A549 treated with RU486 at 1 μM for 4 hours (cell line): ENCODE measurements at places on chromosomes 16 and 17. TPM values are rescaled to one million over a fixed set of nuclear protein-coding genes. Genes with fewer than 3 reads are reported as not detected.

Gene ALOX15B
- total RNA-seq = not detected in 5 replicates

Gene C17orf67
- total RNA-seq = 1.3 to 2.5 TPM (median 2.1 TPM) in 5 replicates

Gene TBC1D3E
- total RNA-seq = not detected in 5 replicates

Gene KCNH6
- 0.02 TPM in 1 of 5 replicates, not detected in the others for total RNA-seq

Gene SLC13A2
- 0.10 to 0.18 TPM (median 0.14 TPM) in 4 of 5 replicates, not detected in the other for total RNA-seq

Gene MYL4
- total RNA-seq = 0.17 TPM in 1 of 5 replicates, not detected in the others

Gene SLC4A1
- total RNA-seq = not detected in 5 replicates

Gene TBX4
- total RNA-seq = 0.06 to 0.14 TPM (median 0.11 TPM) in 4 of 5 replicates, not detected in the other

Gene CCDC182
- total RNA-seq = not detected in 5 replicates

Gene ITGAD
- not detected in 5 replicates for total RNA-seq

Gene KRT32
- not detected in 5 replicates for total RNA-seq

Gene SLC16A13
- total RNA-seq = 8.8 to 12.1 TPM (median 10.0 TPM) in 5 replicates

Gene CYB5D1
- total RNA-seq = 17.6 to 22.4 TPM (median 21.6 TPM) in 5 replicates

Gene SLC16A11
- not detected in 5 replicates for total RNA-seq

Gene RAMP2
- total RNA-seq = 0.65 to 1.5 TPM (median 0.76 TPM) in 5 replicates

Gene PPP1R27
- total RNA-seq = 0.27 to 0.61 TPM (median 0.32 TPM) in 3 of 5 replicates, not detected in the others

Gene TMIGD1
- total RNA-seq = not detected in 5 replicates

Gene HOXB7
- 31.1 to 41.0 TPM (median 33.2 TPM) in 5 replicates for total RNA-seq

Gene COPZ2
- 12.3 to 21.4 TPM (median 15.6 TPM) in 5 replicates for total RNA-seq

Gene KRTAP2-2
- not detected in 5 replicates for total RNA-seq

Gene FXR2
- 52.7 to 63.1 TPM (median 62.0 TPM) in 5 replicates for total RNA-seq

Gene ITGA2B
- 0.84 to 2.2 TPM (median 1.4 TPM) in 5 replicates for total RNA-seq

Gene HSPB9
- not detected in 5 replicates for total RNA-seq

Gene PRR35
- total RNA-seq = 0.06 to 0.18 TPM (median 0.13 TPM) in 5 replicates
